ENCODE measurements at places on chromosomes 16 and 17.
A peak's percentile ranks its signal among the peaks of the same experiment; 100 is the strongest.

- no peak for DNase-seq
Observed at GRCh38 chr17:50847566-50847965, 12.2 kb downstream of the WFIKKN2 start.

- no peak for DNase-seq
Observed at GRCh38 chr17:29051731-29052130, 8.8 kb downstream of the PIPOX start.

DNA sequence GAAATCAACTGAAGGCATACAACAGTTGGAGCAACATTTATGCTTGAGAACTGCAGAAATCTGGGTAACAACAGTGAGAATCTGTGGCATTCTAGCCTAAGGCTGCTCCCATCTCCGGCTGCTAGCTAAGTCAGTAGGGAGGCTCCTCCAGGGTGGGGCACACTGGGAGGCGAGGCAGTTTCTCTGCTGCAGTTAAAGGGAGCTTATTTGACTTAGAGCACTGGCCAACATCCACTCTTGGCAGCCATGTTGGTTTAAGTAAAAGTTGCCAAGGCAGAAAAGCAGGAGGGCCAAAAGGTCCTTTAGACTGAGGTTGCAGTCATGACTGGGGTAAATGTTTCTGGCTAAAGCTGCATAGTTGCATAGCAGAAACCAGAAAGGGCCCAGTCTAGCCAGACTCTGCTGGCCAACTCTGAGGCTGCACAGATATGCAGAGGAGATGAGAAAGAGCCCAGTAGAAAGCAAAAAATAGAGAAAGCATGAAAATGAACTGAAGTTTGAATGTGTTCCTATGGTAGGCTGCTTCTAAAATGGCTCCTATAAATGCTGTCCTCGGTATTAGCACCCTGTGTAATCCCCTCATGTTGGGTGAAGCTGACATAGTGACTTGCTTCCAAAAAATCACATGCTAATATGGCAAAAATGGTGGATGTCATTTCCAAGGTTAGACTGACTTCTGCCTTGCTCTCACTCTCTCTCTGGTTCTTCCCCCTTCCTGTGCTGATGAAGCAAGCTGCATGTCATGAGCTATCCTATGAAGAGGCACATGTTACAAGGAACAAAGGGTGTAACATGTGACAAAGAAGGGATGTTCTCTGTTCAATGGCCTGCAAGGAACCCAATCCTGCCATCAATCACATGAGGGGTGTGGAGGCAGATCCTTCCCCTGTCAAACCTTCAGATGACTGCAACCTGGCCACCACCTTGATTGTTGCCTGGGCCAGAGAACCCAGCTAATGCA is 3.7 kb upstream of the C16orf78 start:
- no peak for DNase-seq

GRCh38 chr16:25151996-25152395 is 40.5 kb downstream of the LCMT1 start:
- no peak for DNase-seq

DNA sequence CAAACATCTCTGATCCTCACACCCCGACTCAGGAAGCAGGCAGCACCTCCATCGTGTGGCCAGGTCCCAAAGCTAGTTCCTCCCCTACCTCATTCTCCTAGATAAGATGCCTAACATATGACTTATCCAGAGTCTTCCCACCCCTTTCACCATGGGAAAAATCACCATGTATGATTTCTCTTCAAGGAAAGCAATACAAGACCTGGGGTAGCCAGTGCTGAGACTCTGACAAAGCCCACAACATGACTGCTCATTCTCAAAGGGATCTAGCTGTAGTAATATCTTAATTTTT is 45.1 kb downstream of the CMTM4 start:
- DNase-seq = peak; percentile 21

GRCh38 chr16:30604316-30604947 is 5.8 kb downstream of the ZNF689 start:
- no peak for DNase-seq

DNA sequence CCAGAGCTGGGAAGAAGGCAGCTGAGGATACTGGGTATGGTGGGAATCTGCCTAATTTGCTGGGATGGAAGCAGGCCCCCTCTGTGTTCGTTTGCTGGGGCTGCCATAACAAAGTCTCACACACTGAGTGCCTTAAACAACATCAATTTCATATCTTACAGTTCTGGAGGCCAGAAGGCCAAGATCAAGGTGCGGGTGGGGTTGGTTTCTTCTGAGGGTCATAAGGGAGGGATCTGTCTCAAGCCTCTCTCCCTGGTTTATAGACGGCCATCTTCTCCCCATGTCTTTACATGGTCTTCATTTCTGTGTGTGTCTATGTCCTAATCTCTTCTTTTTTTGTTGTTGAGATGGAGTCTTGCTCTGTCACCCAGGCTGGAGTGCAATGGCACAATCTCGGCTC is 35.8 kb downstream of the GDE1 start:
- DNase-seq = no peak

GRCh38 chr16:63787014-63787413 is 1334.8 kb downstream of the CDH11 start:
- no peak for DNase-seq

- no peak for DNase-seq
Observed at GRCh38 chr16:88338896-88339295, 43.9 kb upstream of the ZNF469 start.

GRCh38 chr16:61659936-61660335 is 376.3 kb downstream of the CDH8 start:
- no peak for DNase-seq

DNA sequence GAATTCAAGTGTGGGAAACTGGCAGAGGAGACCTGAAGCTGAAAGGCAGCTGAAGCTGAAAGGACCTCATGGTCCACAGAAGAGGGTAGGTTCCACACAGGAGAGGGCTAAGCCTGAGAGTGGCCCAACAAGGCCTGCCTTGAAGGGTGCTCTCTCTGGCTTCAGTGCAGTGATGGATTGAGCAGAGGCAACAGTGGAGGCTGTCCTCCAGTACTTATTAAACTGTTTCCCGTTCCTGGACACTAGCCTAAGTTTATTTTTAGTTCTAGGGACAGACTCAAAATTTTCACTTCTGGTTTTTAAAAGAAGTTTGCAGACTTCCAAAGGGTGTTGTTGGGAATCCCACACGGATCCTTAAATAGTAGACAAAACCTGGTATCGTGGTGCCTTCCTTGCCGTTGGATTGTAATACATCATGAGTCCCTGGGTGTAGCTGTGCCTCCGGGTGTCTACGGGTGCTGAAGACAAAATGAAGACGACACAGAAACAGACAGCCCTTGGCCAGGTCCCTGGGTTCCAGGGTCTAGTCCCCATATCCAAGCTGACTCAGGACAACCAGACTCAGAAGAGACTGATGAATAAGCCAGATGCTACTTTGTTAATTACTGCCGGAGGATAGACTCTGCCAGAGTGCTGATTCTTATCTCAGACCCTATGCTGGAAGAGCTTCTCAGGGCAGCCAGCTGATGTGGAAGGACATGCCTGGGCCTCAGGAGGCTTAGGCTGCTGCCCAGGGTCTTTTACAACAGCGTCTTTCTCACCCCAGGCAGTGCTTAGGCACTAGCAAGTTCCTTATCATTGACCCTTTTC is 7.1 kb upstream of the CMTM4 start:
- DNase-seq = no peak

- DNase-seq = no peak
Observed at GRCh38 chr16:72835086-72835485, 212.8 kb downstream of the ZFHX3 start.

GRCh38 chr16:22631264-22631663 is 120.6 kb downstream of the NPIPB5 start:
- no peak for DNase-seq

- DNase-seq = no peak
Observed at GRCh38 chr16:71482569-71482968, 6.6 kb downstream of the ZNF19 start.

DNA sequence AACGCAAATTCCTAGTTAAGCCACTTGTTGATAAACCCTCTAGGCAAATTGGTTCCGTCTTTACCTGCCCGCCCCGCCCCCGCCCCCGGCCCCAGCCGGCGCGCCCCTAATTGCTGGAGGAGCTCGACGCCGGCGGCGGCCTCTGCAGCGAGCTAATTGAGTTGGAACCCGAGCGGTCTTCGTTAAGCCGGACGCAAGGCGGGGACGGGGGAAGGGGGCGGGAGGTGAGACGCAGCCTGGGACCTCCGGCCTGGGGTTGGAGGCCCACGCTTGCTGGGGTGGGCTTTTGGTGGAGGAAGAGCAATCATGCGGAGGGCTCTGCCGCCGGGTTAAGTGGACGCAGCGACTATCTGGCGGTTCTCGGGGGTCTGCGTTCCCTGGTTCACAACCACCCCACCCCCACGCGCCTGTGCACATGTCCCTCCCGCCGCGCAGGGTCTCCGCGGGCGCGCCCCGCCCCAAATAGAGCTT is 12.7 kb upstream of the FOXF1 start:
- DNase-seq = no peak

- DNase-seq = no peak
Observed at GRCh38 chr17:76734080-76734840, 2.9 kb downstream of the SRSF2 start.

DNA sequence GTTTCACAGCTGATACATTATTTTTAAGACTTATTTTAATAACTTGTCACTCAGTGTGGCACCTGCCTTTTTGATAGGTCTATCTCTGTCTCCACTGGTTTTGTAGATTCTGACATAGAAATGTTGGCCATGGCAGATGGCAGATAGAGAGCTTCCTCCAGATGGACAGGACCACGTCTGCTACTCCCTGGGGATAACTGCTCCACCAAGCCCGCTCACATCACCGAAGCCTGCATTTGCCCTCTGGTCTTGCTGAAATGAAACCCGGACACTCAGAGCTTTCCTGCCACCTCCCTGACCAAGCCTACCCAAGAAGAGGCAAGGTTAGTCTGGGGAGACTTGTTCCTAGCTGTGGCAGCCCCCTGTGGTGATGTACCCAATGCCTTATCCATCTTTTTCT is 16.4 kb upstream of the HAP1 start:
- DNase-seq = no peak

- DNase-seq = no peak
Observed at GRCh38 chr16:85331688-85332087, 219.4 kb upstream of the CIBAR2 start.

GRCh38 chr16:50024684-50025536 is at the start of gene CNEP1R1:
Gene CNEP1R1, plus strand, starts transcription at chr16:50025225. Its CDS starts 91 bp downstream, at chr16:50025316.
- peak; percentile 76 for DNase-seq

DNA sequence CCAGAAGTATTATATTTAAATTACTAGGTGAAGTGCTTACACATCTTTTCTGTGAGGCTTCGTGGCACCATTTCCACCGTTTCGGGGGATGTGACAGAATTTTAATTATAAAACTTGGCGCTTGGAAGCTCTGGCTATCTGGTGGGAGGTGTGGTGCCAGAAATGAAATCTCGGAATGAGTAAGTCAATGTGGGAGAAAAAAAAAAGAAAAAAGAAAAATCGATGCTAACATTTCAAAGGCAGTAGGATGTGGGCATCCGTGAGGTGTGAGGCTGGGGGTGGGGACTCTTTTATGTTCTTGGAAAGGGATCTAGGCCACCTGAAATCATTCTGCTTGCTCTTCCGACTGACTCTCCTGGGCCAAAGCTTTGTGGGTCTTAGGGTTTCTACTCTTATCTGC is 21.9 kb downstream of the CPPED1 start:
- no peak for DNase-seq

DNA sequence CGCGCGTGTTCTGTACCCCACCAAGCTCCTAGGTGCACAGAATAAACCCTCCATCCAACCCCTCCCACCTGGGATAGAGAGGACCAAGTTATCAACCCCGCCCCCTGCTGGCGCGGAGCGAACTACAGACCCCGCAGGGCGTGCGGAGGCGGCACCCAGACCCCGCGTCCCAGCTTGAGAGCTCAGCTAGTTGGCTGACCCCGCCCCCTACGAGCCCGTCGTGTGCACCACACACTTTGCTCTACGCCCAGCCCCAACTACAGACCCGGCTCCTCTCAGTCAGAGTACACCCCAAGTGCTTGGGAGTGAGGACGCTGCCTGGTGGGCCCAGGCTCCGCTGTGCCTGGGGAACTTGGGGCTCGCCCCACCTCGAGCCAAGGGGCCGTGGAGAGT is 1.5 kb downstream of the GRIN2A start:
- DNase-seq = no peak

- DNase-seq = no peak
Observed at GRCh38 chr16:8670014-8670560, 4.3 kb upstream of the ABAT start.

DNA sequence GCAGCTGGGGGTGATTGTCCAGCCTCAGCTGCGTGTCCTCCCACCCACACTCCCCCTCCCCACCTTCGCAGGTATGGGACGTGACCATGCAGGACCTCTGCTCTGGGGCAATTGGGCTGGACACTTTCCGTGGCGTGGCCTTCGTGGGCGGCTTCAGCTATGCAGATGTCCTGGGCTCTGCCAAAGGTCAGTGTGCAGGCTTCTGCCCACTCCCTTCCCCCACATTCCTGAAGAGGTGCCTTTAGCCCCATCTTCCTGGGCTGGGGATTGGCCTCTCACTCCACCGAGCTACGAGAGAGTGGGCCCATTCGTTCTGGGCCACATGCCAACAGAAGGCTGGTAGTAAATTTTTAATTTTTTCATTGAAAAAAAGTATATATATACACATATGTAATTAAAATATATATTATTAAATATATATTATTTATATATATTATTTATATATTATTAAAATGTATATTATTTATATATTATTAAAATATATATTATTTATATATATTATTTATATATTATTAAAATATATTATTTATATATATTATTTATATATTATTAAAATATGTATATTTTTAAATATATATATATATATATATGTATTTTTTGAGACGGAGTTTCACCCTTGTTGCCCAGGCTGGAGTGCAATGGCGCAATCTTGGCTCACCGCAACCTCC is 18.5 kb downstream of the PFAS start:
- DNase-seq = no peak

- DNase-seq = no peak
Observed at GRCh38 chr17:36117505-36118382, 14.1 kb downstream of the CCL4 start.

DNA sequence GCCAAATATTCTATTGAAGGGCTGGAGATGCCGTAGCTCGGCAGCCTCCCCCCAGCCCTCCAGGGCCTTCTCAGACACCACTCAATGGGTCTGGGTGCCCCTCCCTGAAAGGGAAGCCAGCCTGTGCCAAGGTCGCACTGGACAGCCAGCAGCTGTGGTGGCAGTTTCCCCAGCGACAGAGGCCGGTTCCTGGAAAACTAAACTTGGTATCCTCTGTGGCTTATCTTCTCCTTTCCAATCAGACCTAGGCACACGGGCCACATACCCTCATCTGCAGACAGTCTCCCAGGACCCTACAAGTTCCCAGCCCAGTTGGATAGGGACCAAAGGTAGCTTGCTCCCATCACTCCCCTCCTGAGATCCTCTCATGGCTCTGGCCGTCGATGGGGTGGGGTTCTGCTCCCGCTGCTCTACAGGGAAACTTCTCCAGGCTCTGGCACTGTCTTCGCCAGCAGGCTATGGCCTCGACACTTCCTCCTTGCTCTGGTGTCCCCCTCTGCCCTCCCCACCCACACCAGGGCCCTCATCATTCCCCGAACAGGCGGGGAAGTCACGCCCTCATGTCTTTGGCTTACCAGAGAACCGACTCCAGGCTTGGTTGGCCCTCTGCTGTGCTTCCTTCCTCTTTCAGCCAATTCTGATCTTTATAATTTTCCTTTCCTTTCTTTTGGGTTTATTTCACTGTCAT is 18.3 kb upstream of the IL21R start:
- DNase-seq = no peak

Measured in NCI-H748 treated with DMSO at 0.1 percent for 48 hours (cell line).